NCI-H2081 treated with DMSO at 0.1 percent for 48 hours (cell line): ENCODE measurements at places on chromosomes 13 and 19.

DNA sequence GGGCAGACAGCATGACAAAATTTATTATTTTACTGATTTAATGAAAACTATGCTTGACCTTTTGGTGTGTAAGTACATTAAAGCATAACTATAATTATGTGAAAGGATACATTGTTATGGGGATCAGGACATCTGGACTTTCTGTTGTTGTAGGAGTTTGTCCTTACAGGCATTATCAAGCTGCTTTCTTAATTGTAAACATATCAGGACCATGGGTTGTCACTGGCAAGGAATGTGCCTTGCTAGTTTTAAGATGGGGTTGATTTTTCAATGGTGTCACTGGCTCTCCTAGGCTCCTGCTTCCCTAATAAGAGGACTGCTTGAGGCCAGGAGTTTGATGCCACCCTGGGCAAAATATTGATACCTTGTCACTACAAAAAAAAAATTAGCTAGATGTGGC, 32.6 kb downstream of the KBTBD6 start:
- no peak for DNase-seq

GRCh38 chr13:51740698-51741097, 63.3 kb downstream of the DHRS12 start:
- no peak for DNase-seq

GRCh38 chr13:22937241-22937640, 243.5 kb upstream of the SGCG start:
- DNase-seq: no peak

DNA sequence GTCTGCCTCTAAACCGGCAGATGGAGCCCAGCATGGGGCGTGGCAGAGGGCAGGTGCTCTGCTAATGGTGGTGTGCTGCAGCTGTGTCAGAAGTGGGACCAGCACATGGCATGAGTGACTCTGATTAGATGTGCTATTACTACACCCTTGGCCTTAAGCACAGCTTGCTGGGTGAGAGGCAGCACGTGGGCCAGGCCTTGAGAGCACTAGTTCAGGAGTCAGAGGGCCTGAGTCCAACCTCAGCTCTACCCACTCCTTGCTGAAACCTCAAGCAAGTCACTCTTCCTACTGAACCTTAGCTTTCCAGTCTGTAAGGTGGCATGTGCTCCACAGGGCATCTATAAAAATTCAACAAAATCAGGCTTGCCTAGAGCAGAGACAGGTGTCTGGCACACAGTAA, 22.7 kb downstream of the AKT2 start:
- DNase-seq: no peak

DNA sequence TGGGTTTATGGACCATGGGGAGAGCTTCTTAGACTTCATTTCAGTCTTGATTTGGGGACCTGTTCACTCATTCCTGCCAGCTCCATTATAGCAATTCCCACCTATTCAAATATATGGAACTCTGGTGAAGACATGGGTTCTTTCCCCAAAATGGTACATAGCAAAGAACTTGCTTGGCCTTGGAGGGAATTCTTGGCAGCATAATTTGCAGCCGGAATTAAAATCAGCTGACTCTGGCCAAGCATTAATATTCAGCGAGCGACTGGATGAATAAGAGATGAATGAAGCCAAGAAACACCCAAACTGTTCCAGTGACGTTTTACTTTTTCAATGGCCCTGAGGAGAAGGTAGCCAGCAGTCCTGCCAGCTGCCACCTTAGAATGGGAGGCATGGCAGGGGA, 88.4 kb upstream of the SOX1 start:
- DNase-seq: no peak

DNA sequence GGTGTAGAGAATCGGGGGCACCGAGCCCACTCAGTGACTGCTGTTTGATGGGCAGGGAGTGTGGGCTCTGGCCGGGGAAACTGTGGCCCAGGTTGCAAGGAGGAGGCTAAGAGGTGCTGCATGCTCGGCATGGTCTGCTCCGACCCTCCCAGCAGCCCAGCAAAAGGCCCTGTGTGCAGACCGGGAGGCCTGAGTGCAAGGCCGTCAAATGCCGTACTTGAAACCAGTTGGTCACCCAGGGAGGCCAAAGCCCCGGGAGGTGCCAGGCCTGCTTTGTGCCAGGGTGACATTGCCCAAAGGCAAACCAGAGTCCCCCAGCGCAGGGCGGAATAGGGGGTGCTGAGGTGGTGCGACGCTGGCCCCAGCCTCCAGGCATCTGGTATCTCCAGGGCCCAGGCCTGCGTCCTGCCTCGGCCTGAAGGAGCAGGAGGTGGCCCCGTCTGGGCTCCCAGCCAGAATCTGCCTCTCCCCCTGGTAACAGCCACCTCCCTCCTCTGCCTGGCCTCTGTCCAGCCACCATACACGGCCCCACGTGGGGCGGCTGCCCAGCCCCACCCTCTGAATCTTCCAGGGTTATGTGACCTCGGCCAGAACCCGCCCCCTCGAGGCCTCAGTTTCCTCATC, 4.0 kb downstream of the PIK3R2 start:
- peak; percentile 80 for DNase-seq
